ENCODE measurements at places on chromosomes 2 and 18. TPM values are rescaled to one million over a fixed set of nuclear protein-coding genes. Genes with fewer than 3 reads are reported as not detected.

Gene CCL20
- 2.3 TPM for total RNA-seq

- DNase-seq: no peak
Measured at GRCh38 chr18:26723981-26724380, 141.5 kb downstream of the AQP4 start.

Gene CLIP4
- 32.8 TPM for total RNA-seq

Gene OTOF
- 0.29 TPM for total RNA-seq

Gene COPS8
- 46.1 TPM for total RNA-seq

- no peak for DNase-seq
Measured at GRCh38 chr2:159226059-159226461, 60.4 kb downstream of the WDSUB1 start.

DNA sequence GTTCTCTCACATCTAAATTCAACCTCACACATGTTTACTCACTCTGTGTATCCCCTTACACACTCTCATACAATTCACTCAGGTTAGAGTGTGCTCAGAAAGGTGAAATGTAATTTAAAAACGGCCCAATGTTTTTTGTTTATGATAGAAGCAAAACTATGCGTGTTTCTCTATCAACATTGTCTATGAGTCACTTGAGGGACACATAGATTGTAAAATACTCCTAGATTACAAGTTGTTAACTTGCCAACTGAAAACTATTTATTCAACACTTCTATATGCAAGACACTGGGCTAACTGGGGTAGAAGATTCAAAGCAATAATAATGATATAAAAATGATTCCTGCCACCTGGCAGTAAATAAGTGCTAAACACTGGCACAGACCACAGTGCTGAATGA, 24.6 kb downstream of the CCDC195 start:
- DNase-seq: no peak

GRCh38 chr2:61536572-61537276, 1.4 kb downstream of the XPO1 start:
- peak; percentile 89 for DNase-seq

- no peak for DNase-seq
Measured at GRCh38 chr18:7349181-7349837, 118.4 kb downstream of the LRRC30 start.

- no peak for DNase-seq
Measured at GRCh38 chr2:105803773-105804172, 59.1 kb downstream of the NCK2 start.

DNA sequence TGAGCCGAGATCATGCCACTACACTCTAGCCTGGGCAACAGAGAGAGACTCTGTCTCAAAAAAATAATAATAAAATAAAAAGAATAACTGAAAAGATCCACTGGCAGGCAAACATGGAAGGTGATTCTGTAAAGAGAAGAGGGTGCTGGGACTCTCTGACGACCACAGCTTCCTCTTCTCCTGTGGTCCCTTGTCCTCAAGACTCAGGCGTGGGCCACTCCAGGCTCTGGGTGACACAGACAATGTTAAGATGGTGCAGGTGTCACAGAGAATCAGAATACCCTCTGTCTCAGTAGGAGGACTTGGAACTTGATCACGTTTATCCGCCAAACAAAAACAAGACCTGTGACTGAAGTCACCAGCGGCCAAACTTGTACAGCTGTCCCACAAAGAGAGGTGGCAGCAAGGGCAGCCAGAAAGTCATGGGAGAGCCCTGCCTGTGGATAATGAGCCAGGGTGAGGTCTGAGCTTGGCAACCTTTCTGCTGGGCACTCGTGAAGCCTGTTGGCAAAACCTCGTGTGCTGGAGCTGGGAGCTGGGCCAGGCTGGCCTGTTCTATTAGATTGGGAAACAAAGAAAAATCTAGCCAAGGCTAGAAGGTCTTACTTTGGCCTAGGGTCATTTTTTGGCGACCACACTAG, 76.4 kb upstream of the ITGA6 start:
- DNase-seq: peak; percentile 60

Gene OXER1
- 3.1 TPM for total RNA-seq

Gene MYO5B
- total RNA-seq: 46.2 TPM

Gene APCDD1
- total RNA-seq: 98.4 TPM

DNA sequence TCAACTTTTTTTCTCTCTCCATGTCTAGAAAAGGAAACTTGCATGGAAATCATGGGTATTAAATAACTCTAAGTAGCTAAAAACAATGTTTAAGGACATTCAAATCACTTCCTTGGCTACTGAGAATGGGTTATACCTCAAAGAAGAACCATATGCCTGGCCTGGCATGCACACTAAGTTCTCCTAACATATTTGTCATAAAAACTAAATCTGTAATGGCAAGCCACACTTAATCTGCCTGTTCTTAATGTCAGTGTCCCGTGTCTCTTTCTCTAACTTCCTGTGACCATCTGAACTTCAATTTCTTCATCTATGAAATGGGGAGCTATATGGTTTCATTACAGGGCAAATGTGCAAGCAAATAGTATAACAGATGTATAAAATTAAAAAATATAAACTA, 11.1 kb downstream of the PDE1A start:
- DNase-seq: no peak

Data from ureter (tissue), 1 donor.